ENCODE measurements at places on chromosomes 6 and 20.
A peak's percentile ranks its signal among the peaks of the same experiment; 100 is the strongest.

- DNase-seq, result no peak
Observed at GRCh38 chr20:17645546-17646208, 36.4 kb downstream of the RRBP1 start.

DNA sequence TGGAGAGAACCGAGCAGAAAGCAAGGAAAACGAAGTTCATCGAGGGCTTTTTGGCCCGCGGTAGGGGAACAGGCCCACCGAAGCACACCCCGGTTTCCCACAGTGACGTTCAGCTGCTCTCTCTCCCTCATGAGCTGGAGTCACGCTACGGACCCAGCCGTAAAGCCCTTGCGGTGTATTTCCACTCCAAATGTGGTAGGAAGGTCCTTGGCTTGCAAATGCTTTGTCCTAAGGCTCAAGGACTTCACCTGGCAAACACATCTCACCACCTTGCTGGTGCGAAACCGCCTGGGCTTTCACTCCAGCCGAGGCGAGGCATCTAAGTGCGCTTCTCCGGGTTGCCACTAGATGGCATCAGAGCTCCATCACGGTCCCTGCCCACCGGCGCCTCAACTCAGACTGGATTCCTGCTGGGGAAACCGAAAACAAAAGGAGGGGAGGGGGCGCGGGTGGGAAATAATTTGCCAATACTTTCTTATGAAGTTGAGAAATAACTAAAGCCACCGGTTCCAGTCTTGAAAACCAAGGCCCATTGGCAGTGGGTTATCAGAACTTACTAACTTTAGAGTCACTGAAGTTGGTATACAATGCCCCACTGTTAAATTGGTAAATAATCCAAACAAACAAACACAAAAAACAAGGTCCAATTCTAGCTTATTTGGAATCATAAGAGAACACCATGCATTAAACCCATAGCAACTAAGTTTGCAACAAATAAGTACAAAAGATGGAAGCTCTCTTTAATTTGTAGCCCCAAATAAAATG, 13.4 kb upstream of the FOXC1 start:
- no peak for DNase-seq

DNA sequence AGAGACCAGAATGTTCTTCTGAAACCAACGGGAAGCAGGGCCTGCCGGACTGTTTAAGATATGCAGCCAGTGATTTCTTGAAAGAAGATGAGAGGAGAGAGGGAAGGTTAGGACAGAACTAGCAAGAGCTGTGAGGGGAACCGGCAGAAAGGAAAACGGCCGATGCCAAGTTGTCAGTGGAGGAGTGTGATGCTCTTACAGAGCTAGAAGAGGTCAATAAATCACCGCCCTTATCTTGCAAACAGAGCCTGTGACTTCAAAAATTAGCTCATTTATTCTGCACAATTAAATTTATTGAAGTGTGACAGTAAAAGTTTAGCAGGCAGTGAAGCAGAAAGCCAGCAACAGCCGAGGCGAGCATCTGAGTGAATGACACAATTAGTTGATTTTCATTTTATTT, 509.5 kb upstream of the ID4 start:
- DNase-seq, result no peak

GRCh38 chr20:28562510-28562898, 2695.0 kb upstream of the DEFB115 start:
- no peak for DNase-seq

- DNase-seq, result peak; percentile 77
Observed at GRCh38 chr6:13248053-13248452, 80.3 kb downstream of the TBC1D7 start.

DNA sequence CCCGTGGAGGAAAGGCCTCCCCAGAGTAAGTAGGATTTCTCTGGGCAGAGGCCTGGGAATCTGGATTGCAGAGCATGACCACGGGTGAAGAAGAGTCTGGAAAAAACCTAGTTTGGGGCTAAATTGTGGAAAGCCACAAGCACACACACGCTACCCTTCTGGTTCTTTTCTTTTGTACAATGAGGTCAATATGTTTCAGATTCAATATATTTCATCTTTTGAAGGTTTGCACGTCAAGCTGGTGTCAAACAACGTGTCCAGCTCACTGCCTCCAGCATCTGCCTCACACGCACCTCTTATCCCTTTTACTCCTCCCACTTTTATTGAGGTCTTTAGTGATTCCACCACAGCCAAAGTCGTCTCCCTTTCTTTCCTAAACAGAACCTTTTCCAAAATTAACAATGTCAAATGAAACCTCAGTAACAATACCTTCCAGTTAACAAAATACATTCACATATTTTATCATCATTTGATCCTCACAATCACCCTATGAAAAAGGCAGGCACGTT, 773 bp upstream of the EPB41L2 start:
- DNase-seq, result no peak

- peak; percentile 28 for DNase-seq
Observed at GRCh38 chr6:113825781-113826180, 31.4 kb upstream of the MARCKS start.

GRCh38 chr6:127880429-127880828, 20.4 kb downstream of the THEMIS start:
- no peak for DNase-seq

DNA sequence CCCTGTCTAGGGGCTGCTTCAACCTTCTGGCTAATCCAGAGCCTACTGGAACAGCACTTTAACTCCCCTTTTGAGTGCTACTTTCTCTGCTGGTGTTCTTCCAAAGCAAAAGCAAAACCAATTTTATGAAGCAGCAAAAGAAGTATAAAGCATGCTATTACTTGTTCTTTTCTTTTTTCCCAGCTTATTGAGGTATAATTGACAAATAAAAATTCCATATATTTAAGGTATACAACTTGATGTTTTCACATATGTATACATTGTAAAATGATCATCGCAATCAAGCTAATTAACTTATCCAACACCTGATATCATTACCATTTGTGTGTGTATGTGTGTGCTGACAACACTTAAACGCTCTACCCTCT, 14.9 kb downstream of the ID4 start:
- no peak for DNase-seq

DNA sequence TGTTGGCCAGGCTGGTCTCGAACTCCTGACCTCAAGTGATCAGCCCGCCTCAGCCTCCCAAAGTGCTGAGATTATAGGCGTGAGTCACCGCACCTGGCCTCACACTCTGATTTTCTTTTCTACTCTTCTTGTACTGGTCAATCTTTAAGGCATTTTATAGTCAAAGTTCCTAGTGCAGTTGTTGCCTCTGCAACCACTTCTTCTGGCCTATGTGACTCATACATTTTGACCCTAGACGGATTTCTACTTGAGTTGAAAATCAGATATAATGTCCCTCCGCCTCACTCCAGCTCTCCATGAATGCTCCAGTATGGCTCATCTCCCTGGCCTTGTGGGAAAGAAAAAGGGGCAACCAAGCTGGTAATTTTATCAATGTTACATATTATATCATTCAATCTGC, 42.4 kb downstream of the TNFRSF21 start:
- no peak for DNase-seq

- no peak for DNase-seq
Observed at GRCh38 chr6:21085643-21086042, 507.9 kb upstream of the SOX4 start.
